ENCODE measurements at places on chromosomes 11 and 22.
A peak's percentile ranks its signal among the peaks of the same experiment; 100 is the strongest.

DNA sequence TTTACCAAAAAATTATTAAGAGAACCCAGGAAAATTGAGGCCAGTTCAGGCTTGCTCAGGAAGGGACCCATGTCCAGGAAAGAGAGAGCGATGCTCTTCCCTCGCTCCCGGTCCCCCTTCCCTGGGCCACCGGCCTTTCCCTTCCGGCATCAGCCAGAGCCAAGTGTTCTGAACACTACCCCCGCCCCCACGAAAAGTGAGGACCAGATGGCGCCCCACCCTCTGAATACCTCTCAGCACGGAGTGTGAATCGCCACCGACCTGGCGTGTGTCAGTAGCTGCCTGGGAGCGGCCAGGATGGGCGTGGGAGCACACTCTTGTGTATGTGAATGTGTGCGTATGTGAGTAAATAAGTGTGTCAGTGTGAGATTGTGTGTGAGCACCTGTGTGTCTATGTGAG lies 20.2 kb downstream of the RPS6KA4 start:
- no peak for DNase-seq

DNA sequence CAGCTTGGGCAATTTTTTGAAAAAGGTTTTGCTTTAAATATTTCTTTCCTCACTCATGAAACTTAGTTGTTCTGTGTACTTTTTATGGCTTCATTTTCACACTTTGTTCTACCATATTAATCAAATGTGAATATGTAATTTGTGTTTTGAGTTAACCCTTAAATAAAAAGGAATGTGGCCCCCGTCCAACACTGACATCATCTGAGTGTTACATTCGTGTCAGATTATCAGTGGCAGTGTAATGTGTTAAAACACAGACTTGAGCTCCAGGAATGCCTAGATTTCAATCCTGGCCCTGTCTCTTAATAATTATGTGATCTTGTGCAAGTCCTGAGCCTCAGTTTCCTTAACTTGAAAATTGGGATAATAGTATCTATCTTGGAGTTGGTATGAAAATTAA lies 5.6 kb downstream of the RTN3 start:
- no peak for DNase-seq

- no peak for DNase-seq
Measured at GRCh38 chr11:61524446-61524845, 15.9 kb downstream of the LRRC10B start.

DNA sequence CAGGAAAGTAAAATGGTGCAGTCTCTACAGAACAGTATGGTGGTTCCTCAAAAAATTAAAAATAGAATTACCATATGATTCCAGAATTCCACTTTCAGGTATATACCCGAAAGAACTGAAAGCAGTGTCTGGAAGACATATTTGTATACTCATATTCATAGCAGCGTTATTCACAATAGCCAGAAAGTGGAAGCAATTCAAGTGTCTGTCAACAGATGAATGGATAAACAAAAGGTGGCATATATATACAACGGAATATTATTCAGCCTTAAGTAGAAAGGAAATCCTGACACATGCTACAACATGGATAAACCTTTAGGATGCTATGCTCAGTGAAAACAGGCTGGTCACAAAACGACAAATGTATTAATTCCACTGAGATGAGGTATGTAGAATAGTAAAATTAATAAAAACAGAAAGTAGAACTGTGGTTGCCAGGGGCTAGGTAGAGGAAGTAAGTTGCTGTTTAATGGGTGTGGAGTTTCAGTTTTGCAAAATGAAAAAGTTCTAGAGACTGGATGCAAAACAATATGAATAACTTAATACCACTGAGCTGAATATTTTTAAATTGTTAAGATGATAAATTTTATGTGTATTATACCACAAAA lies 14.5 kb downstream of the SAA1 start:
- DNase-seq = no peak

DNA sequence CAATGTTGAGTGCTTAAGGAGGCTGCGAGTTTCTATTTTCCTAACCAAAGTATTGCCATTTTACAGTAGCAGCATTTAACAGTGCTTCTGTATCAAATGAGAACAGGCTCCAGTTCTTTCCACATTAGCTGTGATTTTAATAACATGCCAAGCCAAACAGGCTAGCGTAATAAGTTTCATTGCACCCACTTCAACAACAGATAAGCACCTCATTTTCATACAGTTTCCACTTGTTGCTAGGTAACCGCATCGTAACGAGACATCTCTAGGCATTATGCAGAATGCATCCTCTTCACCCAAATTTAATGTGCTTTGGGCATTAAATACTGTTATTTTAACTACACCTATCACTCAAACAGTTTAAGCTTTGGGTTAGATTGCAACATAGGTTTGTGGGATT lies 79.0 kb downstream of the CADM1 start:
- no peak for DNase-seq

DNA sequence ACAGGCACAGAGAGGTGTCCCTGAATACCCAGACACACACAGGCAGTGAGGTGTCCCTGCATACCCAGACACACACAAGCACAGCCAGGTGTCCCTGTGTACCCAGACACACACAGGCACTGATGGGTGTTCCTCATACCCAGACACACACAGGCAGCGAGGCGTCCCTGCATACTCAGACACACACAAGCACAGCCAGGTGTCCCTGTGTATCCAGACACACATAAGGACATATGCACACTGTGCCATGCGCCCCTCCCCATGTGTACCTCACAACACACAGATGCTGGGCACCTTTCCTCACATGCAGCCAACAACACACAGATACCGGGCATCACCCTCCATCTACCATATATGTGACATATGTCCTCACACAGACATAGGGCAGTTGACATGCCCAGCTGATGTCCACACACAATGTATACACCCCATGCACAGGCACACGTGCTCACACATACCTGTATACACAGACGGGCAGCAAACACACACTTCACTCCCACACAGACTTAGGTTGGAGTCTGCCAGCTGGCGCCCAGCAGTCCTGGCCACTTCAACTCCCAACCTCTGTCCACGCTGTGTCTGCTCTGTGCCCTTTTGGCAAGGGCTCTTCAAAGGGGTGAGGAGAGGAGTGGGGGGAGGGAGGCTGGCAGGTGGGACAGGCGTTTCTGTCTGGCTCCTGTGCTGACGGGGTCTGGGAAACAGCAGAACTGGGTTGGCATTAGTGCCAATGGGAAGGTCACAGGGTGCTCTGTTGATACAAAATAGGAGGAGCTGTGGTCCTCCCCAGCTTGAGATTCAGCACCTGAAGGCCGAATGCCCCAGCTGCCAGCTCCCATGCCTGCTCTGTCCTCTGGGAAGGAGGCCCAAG lies 69.4 kb upstream of the ALX4 start:
- no peak for DNase-seq

GRCh38 chr11:6655790-6656583 lies at the start of gene DCHS1:
Gene DCHS1, minus strand, starts transcription at chr11:6655809. Its CDS starts 14,196 bp downstream, at chr11:6641613.
- DNase-seq = no peak

- DNase-seq = peak; percentile 59
Measured at GRCh38 chr11:26964339-26964738, 29.6 kb upstream of the FIBIN start.

- no peak for DNase-seq
Measured at GRCh38 chr11:2416765-2417164, 16.2 kb downstream of the TSSC4 start.

GRCh38 chr22:22933100-22933806 lies 45.6 kb downstream of the IGLL5 start:
- DNase-seq = no peak

- no peak for DNase-seq
Measured at GRCh38 chr11:60502221-60502775, 9.7 kb downstream of the MS4A12 start.

DNA sequence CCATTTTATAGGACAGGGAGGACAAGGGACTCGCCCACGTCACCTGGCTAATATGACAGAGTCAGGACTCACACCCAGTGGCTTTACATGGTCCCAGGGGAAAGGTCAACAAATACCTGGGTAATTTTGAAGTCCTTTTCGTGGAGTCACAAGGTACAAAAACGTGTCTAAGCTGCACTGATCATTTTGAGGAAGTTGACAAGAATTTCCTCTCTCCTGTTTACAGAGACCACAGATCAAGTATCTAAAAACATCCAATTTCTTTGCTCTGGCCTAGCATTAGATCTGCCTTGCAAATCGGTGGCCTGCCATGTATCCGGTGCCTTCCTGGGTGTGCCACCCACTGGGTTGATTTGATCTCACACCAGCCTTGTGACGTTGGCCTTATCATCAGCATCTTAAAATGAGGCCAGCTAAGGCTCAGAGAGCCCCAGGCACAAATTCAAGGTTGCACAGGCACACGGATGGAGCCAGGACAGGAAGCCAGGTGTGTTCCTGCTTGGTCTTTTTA lies 17.6 kb downstream of the GDPD5 start:
- no peak for DNase-seq

- DNase-seq = no peak
Measured at GRCh38 chr11:116194156-116194904, 578.5 kb downstream of the BUD13 start.

DNA sequence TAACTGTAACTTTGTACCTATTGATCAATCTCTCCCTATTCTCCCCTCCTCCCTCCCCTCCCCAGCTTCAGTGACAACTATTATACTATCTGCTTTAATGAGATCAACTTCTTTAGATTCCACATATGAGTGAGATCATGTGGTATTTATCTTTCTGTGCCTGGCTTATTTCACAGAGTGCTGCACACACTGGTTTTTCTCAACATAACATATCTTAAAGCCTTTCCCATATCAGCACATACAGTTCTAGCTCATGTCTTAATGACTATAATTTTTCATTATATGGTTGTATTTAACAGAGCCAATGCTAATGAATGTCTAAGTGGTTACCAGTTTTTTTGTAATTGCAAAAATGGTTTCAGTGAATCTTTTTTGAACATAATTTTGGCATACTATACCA lies 340.3 kb upstream of the DDI1 start:
- no peak for DNase-seq

DNA sequence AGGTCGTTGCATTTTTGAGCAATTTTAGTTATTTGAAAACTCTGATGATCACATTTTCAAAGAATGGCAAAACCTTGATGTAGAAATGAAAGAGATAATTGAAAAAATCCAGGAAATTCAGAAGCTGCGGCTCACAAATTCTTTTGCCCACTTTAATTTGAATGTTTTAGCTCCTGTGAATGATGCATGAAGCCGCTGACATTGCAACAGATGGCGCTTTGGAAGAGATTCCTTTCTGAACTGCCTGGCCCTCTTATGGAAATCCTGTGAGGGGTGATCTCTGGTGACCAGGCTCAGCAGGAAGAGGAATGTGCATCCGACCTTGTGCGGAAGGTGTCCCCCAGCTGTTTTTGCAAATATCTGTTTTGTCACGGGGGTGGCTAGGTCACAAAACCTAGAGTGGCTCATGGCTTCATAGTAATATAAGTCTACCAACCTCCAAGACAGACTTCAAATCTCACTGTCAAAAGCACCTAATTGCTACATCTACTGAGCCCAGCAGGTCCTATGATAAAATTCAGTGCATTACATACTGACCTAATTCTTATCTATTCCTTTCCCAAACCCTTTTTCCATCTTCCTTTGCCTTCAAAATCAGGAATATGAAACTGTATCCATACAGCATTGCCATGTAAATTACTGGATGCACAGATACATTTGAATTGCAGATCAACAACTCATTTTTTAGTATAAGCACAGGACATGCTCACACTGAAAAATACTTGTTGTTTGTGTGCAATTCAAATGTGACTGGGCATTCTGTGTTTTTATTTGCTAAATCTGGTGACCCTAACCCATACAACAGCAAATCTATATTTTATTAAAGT lies 412.7 kb downstream of the ETS1 start:
- peak; percentile 78 for DNase-seq

GRCh38 chr11:12303421-12304149 lies 73.8 kb upstream of the PARVA start:
- DNase-seq = peak; percentile 35

GRCh38 chr11:101567071-101567470 lies 16.7 kb downstream of the TRPC6 start:
- DNase-seq = no peak

DNA sequence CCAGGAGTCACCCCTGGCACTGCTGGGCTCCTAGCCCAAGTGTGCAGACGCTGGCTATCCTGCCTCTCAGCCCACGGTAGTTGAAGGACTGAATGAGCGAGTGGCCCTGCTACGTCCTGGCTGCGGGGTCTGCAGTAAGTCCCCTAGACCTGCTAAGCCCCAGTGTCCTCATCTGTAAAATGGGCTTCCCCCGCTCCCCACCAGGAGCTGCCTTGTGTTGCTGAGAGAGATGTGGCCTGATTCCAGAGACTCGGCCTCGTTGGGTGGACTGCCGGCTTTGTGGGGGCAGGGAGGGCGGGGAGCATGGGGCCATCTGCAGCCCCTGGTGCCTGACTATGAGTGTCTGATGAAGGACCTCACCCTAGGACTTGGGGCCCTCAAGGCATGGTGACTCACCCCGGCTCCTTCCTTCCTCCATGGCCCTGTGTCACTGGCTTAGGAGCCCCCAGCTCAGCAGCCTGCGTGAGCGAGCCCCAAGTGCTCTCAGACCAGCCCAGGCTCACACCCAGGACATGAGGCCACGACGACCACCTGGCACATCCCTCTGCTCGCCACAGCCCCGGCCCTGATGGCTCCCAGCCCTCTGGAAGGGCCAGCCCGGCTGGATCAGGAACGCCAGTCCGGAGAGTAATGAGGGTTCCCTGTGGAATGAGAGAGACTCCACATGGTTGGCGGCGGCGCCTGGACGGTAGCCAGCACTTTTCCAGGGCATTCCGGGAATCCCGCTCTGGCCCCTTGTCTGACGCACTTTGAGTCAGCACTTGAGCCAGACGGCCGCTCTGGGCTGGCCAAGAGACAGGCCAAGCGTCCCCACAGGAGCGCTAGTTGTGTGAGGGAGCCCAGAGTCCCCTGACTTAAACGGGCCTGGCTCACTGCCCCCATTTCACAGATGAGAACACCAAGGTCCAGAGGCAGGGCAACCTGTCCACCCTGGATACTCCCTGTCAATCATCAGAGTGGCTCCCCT lies 50.5 kb upstream of the SHISAL1 start:
- peak; percentile 99 for DNase-seq

GRCh38 chr11:103806130-103806895 lies 230.1 kb upstream of the DDI1 start:
- peak; percentile 86 for DNase-seq

DNA sequence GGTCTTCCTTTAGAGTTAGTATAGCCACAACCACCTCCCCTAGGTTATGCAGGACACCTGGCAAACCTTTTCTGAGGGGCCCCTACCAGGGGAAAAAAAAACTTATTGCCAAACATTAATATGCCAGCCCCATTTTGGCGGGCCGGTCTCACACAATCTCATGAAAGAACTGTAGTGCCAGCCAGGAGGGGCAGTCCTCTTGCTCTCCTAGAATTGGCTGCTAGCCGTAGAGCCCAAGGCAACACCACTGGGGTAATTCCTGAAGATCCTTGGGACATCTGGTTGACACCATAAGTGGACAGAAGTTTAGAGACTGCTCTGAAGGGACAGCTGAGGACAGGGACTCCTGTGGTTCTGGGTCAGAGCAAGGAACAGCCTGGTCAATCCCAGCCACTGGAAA lies 24.2 kb downstream of the NAV2 start:
- no peak for DNase-seq

DNA sequence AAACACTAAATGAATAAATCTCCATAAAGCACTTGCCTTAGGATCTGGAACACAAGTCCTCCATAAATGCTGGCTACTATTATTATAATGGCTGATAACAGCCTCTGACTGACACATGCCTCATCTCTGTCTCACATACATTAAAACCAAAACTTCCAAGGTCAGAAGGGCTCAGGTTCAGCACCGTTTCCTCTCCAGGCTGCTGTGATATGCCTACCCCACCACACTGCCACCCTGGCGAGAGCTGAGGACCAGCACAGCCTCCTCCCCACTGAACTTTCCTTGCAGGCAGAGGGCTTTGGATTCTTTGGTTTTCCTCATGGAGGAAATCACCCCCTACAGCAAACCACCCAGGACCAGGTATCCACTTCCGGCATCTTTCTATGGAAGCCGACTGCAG lies 112.8 kb downstream of the ABTB2 start:
- no peak for DNase-seq

GRCh38 chr11:108003623-108004022 lies 5.1 kb upstream of the CUL5 start:
- no peak for DNase-seq
